ENCODE measurements at places on chromosomes 7 and 10. TPM values are rescaled to one million over a fixed set of nuclear protein-coding genes. Genes with fewer than 3 reads are reported as not detected.

Gene TUBAL3
- polyA plus RNA-seq = 0.28 TPM

Gene CXCL12
- 108 TPM for polyA plus RNA-seq

Gene ZKSCAN5
- 2.1 TPM for polyA plus RNA-seq

Gene HELLS
- polyA plus RNA-seq = 1.1 TPM

DNA sequence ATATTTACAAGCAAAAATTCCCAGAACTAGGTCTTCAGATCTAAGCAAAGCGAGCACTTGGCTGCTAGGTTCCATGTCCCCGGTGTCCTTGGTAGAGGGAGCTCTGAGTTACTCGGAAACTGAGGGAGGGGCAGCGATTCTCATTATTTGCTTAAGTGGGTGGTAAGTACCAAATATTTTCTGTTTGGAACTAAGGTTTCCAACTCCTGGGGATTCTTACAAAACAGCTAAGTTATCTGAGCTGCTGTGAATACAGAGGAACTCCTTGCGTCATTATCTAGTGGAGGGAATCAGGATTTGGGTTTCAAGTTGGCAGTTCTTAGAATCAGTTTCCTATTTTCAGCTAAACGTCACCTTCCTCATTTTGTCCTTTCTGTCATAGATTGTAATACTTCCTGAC lies 76.8 kb upstream of the IKZF1 start:
- DNase-seq = no peak

- DNase-seq = no peak
Observed at GRCh38 chr10:86265895-86266259, 100.7 kb downstream of the GRID1 start.

- no peak for DNase-seq
Observed at GRCh38 chr7:143388491-143389101, 7.5 kb downstream of the ZYX start.

GRCh38 chr10:58554316-58554715 lies 41.6 kb downstream of the BICC1 start:
- DNase-seq = no peak

GRCh38 chr7:2632733-2633537 lies 1.1 kb downstream of the TTYH3 start:
- DNase-seq = peak; percentile 85
